Stimulated activated CD4-positive, alpha-beta T cell treated with anti-CD3 and anti-CD28 coated beads, Interleukin-12 subunit alpha, Interleukin-12 subunit beta, amount 100 ng/mL, for 24 hours (primary cell): ENCODE measurements at places on chromosomes 3 and 15.
A peak's percentile ranks its signal among the peaks of the same experiment; 100 is the strongest.

DNA sequence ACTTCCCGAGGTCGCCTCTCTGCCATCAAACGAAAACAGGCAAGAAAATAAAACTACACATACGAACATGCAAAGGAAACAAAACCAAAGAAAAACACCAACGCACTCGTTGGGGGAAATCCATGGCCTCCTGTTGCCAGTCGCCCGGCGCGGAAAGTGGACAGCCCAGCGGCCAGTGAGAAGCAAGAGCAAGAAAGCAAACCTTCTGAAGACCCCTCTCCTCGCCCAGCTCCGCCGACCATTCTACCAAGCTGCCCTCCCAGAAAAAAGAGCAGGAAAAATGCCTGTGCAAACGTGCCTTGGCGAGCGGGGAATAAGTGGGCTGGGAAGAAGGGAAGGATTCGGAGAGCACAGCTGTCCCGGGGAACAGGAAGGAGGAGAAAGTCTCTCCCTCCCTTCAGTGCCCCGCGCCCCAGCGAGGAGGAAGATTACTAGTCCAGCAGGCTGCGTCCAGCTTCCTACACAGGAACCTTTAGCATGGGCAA is 802 bp upstream of the NECTIN3 start:
- DNase-seq, result no peak

GRCh38 chr3:194482196-194482593 is 4.6 kb downstream of the ATP13A3 start:
- no peak for DNase-seq

- DNase-seq, result no peak
Observed at GRCh38 chr3:196914866-196915265, 27.5 kb downstream of the NCBP2 start.

- DNase-seq, result no peak
Observed at GRCh38 chr3:177525987-177526712, 328.9 kb upstream of the TBL1XR1 start.

DNA sequence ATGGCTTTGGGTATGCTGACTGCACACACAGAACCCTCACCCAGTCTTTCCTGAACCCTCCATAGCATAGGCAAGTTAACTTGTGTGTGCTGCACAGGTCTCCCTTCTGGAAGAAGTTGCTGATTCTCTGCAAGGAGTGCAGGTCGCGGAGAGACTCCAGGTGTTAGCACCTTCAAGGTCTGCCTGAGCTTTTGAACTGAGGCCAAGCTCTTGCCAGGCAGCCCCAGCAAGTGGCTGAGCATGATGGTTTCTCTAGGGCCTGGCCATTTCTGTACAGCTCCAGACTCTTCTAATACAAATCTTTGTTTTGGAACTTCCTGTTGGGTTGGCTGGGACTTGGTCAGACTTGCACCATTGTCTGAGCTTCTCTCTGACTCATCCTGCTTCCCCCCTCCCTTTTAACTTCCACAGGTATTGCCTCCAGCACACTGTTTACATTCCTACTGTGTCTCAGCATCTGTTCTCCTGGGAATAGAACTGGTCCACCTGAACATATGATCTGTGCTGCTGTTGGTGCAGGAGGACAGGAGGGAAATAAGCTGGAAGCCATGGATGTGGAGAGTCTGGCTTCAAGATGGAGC is 53.3 kb downstream of the KY start:
- no peak for DNase-seq

- DNase-seq, result peak; percentile 25
Observed at GRCh38 chr3:196073255-196073753, 8.6 kb downstream of the TFRC start.

DNA sequence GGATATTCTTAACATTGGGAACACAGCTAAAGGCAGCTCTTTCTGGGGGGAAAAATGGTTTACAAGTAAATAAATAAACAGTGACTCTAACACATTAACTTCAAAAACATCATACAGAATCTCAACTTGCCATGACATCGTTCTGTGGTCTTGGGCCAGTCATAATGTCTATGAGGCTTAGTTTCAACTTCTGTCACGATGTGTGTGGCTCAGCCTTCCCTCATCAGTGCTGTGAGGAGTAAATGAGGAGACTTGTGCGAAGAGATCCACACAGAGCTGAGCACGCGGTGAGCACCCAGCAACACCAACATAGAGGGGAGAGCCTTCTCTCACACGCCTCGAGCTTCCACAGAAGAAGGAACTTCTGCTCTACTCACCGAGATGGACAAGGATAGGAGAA is 49.0 kb downstream of the DZIP1L start:
- no peak for DNase-seq

GRCh38 chr15:96374499-96374898 is 44.0 kb downstream of the NR2F2 start:
- DNase-seq, result no peak

DNA sequence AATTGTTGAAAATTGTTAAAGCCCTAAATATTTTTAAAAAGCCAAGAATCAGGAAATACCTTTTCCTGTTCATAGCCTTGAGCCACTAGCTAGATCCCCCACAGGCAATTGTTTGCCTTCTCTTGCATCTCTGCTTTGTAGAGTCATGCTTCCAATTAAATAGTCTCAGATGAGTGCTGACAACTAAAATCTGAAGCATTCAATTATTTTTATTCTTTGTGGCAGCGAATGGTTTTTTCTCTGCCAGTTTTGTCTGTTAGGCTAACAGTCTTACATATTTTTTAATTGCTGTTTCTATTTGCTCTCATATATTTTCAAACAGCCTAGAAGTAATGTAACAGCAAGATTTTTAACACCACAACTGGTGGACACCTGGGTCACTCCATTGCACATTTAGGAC is 277.1 kb upstream of the GBE1 start:
- DNase-seq, result no peak

DNA sequence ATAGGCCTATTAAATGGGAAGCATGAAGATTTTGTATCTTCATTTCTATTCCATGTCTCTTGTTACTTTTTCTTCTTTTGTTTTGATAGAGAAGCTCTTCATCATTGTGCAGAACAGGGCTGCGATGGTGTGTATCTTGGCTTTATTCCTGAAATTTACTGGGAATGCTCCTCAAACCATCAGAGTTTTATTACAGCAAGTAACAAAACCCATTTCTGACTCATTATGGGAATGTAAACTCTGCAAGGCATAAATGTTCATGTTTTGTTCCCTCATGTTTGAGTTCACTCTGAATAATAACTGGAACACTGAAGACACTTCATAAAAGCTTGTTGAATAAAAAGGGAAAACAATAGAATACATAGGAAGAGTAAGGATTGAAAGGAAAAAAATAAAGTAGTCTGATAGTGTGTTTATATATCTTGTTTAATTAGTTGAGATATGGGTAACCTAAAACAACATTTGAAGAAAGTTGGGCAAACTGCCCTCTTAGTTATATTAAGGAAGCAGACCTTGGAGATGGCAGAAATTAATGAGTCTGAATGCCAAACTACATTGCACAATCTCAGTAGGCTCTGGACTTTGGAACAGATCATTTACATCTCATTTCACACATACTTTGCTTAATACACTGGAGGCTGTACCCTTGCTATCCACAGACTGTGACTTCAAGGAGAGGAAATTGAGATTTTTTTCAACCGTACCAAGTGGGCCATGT is 521.5 kb downstream of the GRM7 start:
- no peak for DNase-seq

DNA sequence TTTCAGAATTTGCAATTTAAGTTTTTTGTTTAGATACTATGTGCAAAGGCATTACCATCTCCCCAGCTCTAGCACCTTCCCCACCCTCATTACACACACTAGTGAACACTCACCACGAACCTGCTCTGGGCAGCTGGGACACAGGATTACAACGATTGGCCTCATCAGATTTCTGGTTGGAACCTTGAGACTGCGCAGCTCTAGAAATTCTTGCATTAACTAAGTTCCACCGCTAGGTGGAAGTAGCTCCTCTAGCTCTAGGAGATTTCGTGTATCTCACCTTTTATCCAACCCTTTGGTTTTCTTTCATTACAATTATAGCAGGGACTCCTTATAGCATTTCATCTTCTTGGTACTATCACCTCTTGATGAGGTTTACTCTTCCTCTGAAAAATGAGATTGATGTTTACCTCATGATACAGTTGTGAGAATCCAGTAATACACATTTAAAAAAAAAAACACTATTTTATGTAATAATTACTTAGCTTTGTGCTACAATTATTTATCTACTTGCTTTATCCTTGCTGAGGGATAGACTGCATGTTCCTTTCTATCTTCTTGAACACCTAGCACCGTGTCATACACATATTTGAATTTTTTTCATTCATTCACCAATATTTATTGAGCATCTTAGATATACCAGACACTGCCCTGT is 28.7 kb upstream of the PLOD2 start:
- no peak for DNase-seq

- DNase-seq, result no peak
Observed at GRCh38 chr15:60648928-60649679, 170.2 kb upstream of the ICE2 start.

- DNase-seq, result no peak
Observed at GRCh38 chr15:97955035-97955434, 5.5 kb upstream of the ARRDC4 start.

DNA sequence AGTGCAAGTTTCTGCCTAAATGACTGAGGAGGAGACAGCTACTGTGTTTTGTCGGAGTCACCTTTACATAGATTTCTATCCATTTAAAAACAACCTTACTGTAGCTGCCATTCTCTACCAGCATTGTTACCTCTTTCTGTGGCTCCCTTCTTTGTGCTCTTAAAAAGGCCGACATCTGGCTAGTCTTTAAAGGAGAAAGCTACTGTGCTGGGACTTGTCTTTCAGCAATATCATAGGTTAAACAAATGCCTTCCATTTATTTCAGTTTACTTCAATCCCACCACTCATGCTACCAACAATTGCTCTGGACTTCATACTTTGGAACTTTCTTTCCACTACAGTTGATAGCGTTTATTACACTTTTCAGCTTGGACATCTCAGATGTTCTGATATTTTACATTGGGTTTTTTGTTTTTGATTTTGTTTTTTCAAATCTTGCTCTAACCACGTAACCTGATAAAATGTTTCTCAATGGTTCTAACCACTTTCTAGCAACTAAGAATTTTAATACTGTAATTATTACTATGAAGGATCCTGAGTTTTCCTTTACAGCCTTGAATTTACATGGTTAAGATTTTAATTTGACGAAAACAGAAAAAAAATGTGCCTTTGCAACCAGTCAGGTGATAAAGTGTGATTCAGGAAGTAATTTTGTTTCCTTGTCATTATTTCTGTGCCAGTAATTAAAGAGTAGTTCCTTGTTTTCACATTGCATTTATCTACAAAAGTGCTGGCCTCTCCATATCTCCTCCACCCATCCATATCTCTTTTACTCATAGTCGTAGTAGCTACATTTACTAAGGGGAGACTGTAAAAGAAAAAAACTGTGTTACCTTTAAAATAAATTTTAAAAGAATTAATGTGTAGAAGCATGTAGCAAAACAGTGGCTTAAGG is 1.3 kb upstream of the CBLB start:
- DNase-seq, result no peak

GRCh38 chr3:153734777-153735551 is 386.2 kb upstream of the ARHGEF26 start:
- no peak for DNase-seq

DNA sequence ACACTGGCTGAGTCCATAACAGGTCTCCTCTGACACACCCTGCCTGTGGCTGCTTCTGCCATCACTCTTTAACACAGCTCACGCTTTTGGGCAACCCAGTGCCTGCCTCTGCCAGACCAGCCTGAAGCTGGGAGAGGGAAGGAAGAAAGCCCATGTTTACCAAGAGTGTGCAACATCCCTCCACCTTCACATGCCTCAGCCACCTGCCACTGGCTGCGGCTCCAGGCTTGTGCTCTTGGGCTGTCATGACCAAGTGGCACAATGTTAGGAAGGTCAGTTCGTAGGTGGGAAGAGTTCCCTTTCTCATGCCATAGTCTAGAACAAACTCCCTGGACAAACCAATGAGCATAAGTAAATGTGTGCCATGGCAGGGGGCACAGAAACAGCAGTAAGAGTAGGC is 20.3 kb downstream of the STIMATE start:
- no peak for DNase-seq

DNA sequence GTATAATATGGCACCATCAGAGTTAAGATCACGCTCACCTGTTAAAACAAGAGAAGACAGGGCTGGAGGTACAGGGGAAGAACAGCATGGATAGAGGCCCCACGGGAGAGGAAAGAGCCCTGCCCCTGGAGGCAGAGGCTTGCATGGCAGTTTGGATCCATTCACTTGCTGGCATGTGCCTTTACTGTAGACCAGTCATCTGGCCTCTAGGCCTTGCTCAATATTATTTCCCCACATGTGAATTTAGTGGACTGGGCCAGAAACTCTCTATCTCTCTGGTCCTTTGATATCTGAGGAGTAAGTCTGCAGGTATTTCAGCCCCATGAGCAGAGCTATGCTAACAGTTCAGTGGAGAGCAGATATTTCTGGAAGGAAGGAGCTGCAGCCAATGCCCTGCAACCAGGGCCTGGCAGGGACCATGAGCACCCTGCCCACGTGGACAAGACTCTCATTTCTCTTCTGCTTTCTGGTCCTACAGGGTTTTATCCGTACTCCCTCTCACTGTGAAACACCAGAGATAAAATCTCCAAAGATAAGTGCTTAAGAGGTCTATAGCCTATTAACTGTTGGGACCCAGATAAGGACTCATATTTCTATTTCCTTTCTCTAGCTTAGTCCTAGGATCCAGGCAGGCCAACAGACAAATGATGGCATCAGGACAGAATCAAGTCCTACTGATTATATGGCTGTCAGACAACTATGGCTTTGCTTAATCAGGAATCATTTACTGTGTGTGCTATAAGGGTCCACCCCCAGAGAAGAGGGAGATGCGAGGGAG is 65.0 kb downstream of the CLDN11 start:
- no peak for DNase-seq

DNA sequence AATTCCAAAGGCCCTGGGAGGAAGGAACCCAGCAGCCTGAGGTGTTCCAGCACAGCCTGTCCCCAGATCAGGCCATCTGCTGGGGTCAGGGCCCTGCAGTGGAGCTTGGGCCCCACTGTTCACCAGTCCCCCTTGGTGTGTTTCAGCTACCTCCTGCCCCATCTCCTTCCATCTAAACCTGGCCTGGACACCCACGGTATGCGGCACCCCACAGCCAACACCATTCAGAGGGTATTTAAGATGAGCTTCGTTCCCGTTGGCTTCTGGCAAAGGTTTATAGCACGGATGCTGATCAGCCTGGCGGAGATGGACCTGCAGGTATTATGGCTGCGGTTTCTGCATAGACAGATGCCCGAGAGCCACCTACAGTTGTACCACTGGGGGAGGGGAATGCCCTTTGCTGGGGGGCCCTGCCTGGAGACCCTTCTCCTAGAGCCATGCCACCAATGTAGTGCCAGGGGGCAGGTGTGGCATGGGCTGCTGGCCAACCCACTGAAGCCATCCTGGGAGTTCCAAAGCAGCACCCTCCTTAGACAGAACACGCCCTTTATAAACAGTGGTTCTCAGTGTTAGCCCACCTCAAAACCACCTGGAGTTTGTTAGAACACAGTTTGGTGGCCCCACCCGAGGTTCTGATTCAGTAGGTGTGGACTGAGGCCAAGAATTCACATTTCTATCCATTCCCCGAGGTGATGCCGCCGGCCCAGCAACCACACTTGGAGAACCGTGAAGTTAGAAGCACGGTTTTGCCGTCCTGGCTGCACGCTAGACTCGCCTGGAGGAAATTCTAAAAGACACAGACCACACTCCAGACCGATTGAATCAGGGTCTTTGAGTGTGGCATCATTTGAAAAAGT is 126.9 kb downstream of the LRRK1 start:
- no peak for DNase-seq
